Natural killer cell treated with Interleukin-12 subunit alpha and Interleukin-12 subunit beta and Interleukin-15 and Interleukin-18, amount 100 ng/mL, for 72 hours (primary cell): ENCODE measurements at places on chromosomes 7 and 10.
A peak's percentile ranks its signal among the peaks of the same experiment; 100 is the strongest.

- peaks cover 10% of the 10 kb centered on the region for H3K27me3 ChIP-seq
- H3K27ac ChIP-seq: no peak overlapping the region
- peaks cover 5% of the 10 kb centered on the region for H3K36me3 ChIP-seq
- H3K4me3 ChIP-seq: no peak overlapping the region
- DNase-seq: no peak
These were observed 39.2 kb upstream of the FZD9 start for GRCh38 chr7:73394422-73394821.

GRCh38 chr10:100807241-100807951 is 62.0 kb downstream of the PAX2 start:
- peaks cover 53% of the 10 kb centered on the region for H3K27me3 ChIP-seq
- peaks cover 3% of the 10 kb centered on the region for H3K4me1 ChIP-seq
- DNase-seq: no peak
- no peak overlapping the region for H3K4me3 ChIP-seq
- no peaks in the 10 kb centered on the region for H3K36me3 ChIP-seq

DNA sequence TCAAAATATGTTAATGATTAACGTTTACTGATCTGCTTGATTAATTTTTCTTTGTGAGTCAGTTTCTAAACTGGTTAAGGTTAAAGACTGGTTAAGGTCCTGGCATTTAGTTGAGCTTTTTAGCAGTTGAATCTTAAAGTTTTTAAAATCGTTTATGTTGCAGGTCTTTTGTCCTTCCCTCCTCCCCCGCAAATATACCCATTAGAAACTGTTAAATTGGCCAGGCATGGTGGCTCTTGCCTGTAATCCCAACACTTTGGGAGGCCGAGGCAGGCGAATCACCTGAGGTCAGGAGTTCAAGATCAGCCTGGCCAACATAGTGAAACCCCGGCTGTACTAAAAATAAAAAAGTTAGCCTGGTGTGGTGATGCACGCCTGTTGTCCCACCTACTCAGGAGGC is 100.9 kb downstream of the PODXL start:
- H3K36me3 ChIP-seq: no peaks in the 10 kb centered on the region
- no peak overlapping the region for H3K4me3 ChIP-seq
- peaks cover 8% of the 10 kb centered on the region for H3K4me1 ChIP-seq

GRCh38 chr10:110868981-110869380 is 2.7 kb upstream of the PDCD4 start:
- peak overlapping the region; percentile 95 for H3K4me3 ChIP-seq
- no peaks in the 10 kb centered on the region for H3K27me3 ChIP-seq
- H3K36me3 ChIP-seq: peaks cover 4% of the 10 kb centered on the region
- H3K4me1 ChIP-seq: peaks cover 79% of the 10 kb centered on the region

DNA sequence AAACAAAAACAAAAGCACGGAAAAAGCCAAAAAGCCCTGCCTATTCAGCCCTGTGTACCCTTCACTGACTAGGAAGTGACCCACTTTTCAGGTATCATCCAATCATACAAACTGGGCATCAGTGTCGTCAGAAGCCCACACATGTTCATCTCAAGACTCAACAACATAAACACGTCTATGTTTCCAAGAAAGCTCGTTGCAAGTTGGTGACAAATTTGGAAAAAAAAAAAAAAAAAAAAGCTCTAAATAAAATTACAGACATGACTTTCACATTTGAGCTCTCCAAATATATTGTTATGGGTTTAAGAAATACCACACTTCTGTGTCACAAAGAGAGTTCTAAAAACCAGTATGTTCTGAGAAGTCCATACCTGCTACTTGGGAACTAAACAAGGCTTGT is 204.7 kb upstream of the KLF14 start:
- peak overlapping the region; percentile 73 for H3K4me3 ChIP-seq
- H3K4me1 ChIP-seq: peaks cover 83% of the 10 kb centered on the region
- peak overlapping the region; percentile 90 for H3K27ac ChIP-seq

DNA sequence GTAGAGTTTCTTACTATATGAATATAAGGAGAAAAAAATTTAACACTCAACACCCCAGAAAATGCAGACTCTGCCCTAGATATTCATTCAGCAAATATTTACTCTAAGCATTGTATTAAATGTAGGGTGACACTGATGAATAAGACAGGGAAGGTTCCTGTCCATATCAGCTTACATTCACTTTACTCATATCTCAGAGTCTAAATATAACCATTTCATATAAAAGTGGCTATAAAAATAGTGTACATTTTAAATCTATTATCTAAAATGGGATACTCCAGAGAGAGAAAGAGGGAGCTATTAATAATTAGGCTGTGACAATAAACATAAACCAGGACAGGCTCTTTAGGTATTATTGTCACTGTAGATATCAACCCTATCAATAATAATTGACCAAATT is 104.0 kb downstream of the PKD1L1 start:
- H3K27me3 ChIP-seq: peaks cover 17% of the 10 kb centered on the region
- no peaks in the 10 kb centered on the region for H3K36me3 ChIP-seq
- no peak overlapping the region for H3K27ac ChIP-seq
- DNase-seq: no peak
- no peaks in the 10 kb centered on the region for H3K4me1 ChIP-seq

GRCh38 chr10:103256613-103257012 is 10.9 kb downstream of the RPEL1 start:
- no peak overlapping the region for H3K27ac ChIP-seq
- H3K4me3 ChIP-seq: no peak overlapping the region
- DNase-seq: no peak
- peaks cover 17% of the 10 kb centered on the region for H3K27me3 ChIP-seq
- H3K4me1 ChIP-seq: no peaks in the 10 kb centered on the region

GRCh38 chr10:86364491-86365345 is 1.9 kb downstream of the GRID1 start:
- H3K4me1 ChIP-seq: peaks cover 5% of the 10 kb centered on the region
- no peaks in the 10 kb centered on the region for H3K36me3 ChIP-seq
- no peak overlapping the region for H3K27ac ChIP-seq
- DNase-seq: no peak

GRCh38 chr7:100371561-100372171 is 1.6 kb upstream of the PILRA start:
- H3K27me3 ChIP-seq: no peaks in the 10 kb centered on the region
- H3K4me1 ChIP-seq: peaks cover 55% of the 10 kb centered on the region
- no peaks in the 10 kb centered on the region for H3K36me3 ChIP-seq
- H3K27ac ChIP-seq: peak overlapping the region; percentile 92
- H3K4me3 ChIP-seq: no peak overlapping the region

DNA sequence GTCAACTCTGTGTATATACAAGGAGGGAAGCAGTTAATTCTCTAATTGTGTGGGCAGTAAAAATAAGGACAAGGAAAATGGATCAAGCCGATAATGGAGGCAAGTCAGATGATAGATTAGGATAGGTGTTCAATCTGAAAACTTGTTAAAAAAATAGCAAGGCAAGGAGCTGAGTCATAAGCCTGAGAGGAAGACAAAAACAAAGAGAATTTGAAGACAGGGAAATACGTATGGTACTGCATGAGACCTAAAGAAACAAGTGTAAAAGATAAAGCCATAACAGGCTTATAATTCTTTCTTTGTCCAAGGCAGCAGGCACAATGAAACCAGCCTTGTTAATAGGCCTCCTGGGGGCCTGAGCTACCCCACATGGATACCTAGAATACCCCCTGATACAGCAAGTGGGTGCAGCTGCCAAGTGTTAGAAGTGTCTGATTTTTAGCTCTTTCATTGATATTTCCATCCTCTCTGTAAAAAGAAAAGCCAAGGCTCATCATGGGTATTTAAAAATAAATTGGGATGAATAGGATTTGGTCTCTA is 1570.6 kb upstream of the LRRTM3 start:
- no peak for DNase-seq
- H3K27me3 ChIP-seq: no peaks in the 10 kb centered on the region
- no peak overlapping the region for H3K4me3 ChIP-seq
- no peaks in the 10 kb centered on the region for H3K4me1 ChIP-seq
- H3K27ac ChIP-seq: no peak overlapping the region

- no peak overlapping the region for H3K27ac ChIP-seq
- DNase-seq: no peak
- H3K36me3 ChIP-seq: no peaks in the 10 kb centered on the region
- no peaks in the 10 kb centered on the region for H3K27me3 ChIP-seq
- H3K4me1 ChIP-seq: peaks cover 3% of the 10 kb centered on the region
- no peak overlapping the region for H3K4me3 ChIP-seq
These were observed 69.8 kb downstream of the MAD1L1 start for GRCh38 chr7:2162959-2163358.

DNA sequence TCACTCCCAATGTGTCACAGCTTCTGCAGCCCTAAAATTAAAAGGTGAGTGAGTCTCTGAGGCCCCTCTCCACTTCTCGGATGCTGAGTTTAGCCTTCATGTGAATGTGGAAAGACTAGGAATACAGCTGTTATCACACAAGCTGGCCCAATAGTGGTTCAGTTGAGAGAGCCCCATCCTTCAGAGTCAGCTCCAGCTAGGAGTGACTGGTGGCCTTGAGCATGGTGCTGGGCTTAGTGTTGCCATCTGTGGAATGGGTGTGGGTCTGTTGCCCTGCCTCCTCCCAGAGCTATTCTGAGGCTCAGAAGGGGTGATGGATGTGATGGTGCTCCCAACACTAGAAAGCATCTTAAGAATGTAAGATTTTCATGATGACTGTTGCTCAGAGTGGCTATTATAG is 55.8 kb downstream of the FIGNL1 start:
- peak overlapping the region; percentile 95 for H3K27ac ChIP-seq
- peaks cover 61% of the 10 kb centered on the region for H3K36me3 ChIP-seq
- no peak for DNase-seq

DNA sequence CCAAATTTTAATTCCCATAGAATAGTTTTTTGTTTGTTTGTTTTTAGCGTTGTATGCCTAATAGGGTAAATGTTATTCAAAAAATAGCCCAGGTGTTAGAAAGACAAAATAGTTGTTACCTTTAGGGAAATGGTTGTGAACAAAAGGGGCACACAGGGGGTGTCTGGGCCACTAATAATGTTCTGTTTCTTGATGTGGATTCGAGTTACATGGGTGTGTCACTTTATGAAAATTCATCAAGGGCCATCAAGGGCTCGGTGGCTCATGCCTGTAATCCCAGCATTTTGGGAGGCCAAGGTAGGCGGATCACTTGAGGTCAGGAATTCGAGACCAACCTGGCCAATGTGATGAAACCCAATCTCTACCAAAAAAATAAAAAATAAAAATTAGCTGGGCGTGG is 531.8 kb upstream of the C7orf33 start:
- no peaks in the 10 kb centered on the region for H3K36me3 ChIP-seq
- H3K27ac ChIP-seq: no peak overlapping the region
- H3K27me3 ChIP-seq: no peaks in the 10 kb centered on the region
- no peaks in the 10 kb centered on the region for H3K4me1 ChIP-seq

GRCh38 chr7:84412161-84412969 is 217.8 kb upstream of the SEMA3A start:
- no peaks in the 10 kb centered on the region for H3K27me3 ChIP-seq
- no peak overlapping the region for H3K27ac ChIP-seq
- H3K4me3 ChIP-seq: no peak overlapping the region
- no peaks in the 10 kb centered on the region for H3K36me3 ChIP-seq

GRCh38 chr7:291373-292092 is 1.6 kb downstream of the FOXL3 start:
- no peaks in the 10 kb centered on the region for H3K4me1 ChIP-seq
- no peak overlapping the region for H3K4me3 ChIP-seq
- no peak for DNase-seq

DNA sequence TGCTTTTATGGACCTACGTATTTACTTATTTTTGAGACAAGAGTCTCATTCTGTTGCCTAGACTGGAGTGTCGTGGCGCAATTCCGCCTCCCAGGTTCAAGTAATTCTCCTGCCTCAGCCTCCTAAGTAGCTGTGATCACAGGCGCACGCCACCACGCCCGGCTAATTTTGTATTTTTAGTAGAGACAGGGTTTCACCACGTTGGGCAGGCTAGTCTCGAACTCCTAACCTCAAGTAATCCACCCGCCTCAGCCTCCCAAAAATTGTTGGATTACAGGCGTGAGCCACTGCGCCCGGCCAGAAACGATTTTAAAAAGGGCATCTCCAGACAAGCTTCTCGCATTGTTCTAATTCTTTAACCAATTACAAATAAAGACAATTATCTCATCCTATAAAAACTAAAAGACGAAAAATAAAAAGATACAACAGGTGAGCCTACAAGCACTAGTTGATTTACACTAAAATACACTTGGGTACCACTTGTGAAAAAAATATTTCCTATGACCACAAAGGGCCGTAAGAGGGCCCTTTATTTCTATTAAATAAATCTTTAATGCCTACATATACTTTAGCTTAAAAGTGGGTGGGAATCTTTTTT is 2.4 kb downstream of the TRA2A start:
- H3K4me3 ChIP-seq: peak overlapping the region; percentile 94
- no peaks in the 10 kb centered on the region for H3K27me3 ChIP-seq
- peaks cover 35% of the 10 kb centered on the region for H3K4me1 ChIP-seq
- H3K36me3 ChIP-seq: peaks cover 16% of the 10 kb centered on the region

- H3K36me3 ChIP-seq: no peaks in the 10 kb centered on the region
- H3K4me3 ChIP-seq: no peak overlapping the region
- H3K4me1 ChIP-seq: no peaks in the 10 kb centered on the region
- no peak overlapping the region for H3K27ac ChIP-seq
These were observed 733.5 kb downstream of the ZWINT start for GRCh38 chr10:55627501-55628051.

DNA sequence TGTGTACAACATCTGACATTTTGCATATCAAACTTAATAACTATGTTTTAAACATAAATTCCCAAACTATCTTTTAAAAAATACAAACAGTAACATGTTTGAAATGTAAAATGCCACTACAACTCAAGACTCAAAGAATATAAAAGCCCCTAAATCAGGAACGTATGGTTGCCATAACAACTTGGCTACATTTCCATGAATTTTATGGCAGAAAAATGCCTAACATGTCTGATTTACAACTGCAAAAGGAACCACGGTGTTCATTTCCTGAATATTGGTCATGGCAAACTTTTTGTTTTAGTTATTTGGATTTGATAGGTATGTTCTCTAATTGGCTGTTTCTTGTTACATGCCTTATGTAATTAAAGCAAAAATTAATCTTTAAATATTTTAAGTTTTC is 2.0 kb downstream of the SOSTDC1 start:
- no peaks in the 10 kb centered on the region for H3K4me1 ChIP-seq
- H3K36me3 ChIP-seq: no peaks in the 10 kb centered on the region
- H3K27me3 ChIP-seq: peaks cover 4% of the 10 kb centered on the region
- DNase-seq: no peak
- no peak overlapping the region for H3K27ac ChIP-seq

DNA sequence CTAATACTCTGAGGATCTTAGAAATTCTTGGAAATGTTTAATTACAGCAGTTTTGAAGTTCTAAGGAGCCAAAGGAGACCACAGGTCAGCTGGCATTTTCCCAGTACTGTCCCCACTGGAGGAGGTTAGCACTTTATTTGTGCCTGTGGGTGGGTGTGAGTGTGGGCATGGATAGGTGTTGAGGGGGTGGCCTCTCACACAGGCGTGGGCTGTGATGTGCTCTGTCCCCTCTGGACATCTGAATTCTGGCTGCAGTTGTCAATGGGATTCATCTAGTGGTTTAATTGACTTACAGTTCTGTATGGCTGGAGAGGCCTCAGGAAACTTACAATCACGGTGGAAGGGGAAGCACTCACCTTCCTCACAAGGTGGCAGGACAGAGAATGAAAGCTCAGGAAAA is 135.4 kb upstream of the NAMPT start:
- peaks cover 34% of the 10 kb centered on the region for H3K36me3 ChIP-seq
- peak overlapping the region; percentile 97 for H3K27ac ChIP-seq

- peaks cover 45% of the 10 kb centered on the region for H3K4me1 ChIP-seq
These were observed 287.2 kb upstream of the MKLN1 start for GRCh38 chr7:131040467-131040932.
